Left renal pelvis (tissue), 4 donors: ENCODE measurements at places on chromosomes 1 and 21.
A peak's percentile ranks its signal among the peaks of the same experiment; 100 is the strongest.

- DNase-seq, result no peak
These were observed 605.5 kb downstream of the LTN1 start for GRCh38 chr21:28387220-28387619.

GRCh38 chr1:111205714-111206050 lies 5.2 kb upstream of the DENND2D start:
- DNase-seq, result no peak

DNA sequence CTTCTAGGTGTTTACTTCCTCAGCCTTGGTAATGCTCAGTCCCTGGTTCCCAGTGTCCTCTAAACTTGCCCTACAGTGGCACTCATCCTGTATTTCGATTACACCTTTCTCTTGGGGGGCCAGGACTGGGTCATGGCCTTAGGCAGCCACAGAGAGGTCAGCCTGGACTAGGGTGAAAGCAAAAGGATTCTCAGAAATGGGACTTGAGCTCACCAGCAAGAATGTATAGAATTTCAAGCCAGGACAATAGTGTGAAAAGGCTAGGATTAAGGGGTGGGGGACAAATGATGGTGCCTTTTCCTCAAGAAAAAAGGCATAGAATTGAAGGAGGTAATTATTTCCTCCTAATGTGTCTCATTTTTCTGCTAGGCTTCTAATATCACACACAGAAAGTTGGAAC lies 166.8 kb upstream of the RUNX1 start:
- no peak for DNase-seq

- no peak for DNase-seq
These were observed 15.4 kb downstream of the PYHIN1 start for GRCh38 chr1:158946785-158947184.

DNA sequence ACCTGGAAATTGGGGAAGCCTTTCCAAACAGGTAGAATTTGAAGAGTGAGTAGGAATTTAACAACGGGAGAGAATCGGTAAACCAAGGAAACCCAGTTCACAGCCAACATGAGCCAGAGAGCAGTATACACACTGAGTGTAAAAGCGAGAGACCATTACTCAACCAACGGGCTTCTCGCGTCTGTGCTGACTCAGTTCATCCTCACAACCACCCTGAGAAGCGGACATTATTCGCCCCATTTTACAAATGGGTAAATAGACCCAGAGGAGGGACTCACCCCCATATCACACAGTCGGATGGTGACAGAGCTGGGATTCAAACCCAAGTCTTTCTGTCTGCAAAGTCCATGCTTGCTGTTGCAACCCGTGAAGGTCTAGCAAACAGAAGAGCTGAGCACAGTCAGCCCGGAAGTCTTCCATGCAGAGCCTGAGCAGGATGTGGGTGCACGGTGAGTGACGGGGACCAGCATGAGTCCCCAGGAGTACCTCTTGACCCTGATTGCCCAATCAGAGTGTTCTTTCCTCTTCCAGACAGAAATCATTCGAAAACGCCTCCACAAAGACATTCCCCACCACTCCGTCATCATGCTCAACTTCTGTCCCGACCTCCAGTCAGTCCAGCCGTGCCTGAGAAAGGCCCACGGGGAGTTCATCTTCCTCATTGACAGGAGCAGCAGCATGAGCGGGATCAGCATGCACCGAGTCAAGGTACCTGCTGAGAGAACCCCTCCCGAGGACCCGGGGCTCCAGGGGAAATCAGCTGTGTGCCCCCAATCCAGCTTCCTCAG lies 32.3 kb downstream of the VWA5B1 start:
- no peak for DNase-seq

- no peak for DNase-seq
These were observed 704.8 kb upstream of the RGS18 start for GRCh38 chr1:191453487-191453886.

DNA sequence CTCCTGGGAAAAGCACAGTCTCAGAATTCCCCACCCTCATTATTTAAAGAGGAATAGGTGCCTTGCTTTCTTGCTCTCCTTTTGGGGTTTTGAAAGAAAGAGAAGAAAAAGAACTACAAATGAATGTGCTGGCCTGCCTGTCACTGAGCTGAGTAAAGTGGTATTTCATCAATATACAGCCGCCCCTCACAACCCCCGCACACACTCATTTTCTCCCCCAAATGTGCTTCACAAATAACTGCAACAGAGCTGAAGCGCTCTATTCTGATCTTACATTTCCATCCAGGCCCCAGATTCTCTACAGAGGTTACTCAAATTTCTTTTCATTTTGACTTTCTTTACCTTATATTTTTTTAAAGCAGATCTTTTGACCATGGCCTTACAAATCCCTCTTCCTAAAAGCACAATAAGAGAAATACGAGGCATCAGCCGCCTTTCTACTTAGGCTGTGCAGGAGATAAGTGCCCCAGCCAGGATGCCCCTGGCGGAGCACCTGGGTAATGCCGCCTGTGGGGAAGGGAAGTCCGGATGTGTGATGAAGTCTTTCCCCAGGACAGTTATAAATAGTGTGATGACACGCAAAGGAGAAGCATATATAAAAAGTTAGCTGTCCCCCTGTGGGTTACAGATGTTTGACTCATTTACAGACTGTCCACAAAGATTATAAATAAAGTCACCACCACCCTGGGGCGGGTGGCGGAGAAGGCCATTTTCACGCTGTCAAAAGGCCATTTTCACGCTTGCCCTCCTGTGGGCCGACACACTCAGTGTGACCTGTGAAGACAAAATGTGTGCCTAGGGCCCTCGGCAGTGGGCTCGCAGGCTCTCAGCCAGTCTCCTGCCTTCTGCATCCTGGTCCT lies 6.5 kb downstream of the KCNN3 start:
- no peak for DNase-seq

DNA sequence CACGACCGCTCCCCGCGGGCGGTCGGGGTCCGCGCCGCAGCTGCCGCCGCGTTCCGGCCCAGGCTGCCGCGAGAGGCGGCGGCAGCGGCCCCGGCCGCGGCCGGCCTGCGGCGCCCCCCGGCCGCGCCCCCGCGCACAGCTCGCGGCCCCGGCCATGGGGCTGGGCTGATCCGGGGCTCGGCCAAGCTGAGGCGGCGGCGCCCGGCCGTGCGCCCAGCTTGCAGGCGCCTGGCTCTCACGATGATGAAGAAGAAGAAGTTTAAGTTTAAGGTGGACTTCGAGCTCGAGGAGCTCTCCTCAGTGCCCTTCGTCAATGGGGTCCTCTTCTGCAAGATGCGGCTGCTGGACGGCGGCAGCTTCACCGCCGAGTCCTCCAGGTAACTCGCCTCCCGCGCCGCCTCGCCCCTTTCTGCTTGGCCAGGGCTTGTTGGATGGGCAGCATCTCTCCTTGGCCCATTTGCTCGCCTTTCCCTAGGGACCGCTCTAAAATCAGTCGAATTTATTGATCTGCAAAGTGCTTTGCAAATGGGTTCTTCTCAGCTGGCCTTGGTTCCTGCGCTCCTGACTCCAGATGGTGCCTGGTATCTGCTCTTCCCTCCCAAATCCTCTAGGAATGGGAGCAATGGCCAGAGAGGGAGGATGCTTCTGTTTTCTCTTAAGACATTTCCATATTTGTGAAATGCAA lies 431 bp downstream of the EEIG2 start:
- DNase-seq, result peak; percentile 36

- no peak for DNase-seq
These were observed 16.0 kb downstream of the SPATA21 start for GRCh38 chr1:16421201-16421600.

GRCh38 chr21:26842974-26843932 lies 2.0 kb downstream of the ADAMTS1 start:
- DNase-seq, result peak; percentile 77

DNA sequence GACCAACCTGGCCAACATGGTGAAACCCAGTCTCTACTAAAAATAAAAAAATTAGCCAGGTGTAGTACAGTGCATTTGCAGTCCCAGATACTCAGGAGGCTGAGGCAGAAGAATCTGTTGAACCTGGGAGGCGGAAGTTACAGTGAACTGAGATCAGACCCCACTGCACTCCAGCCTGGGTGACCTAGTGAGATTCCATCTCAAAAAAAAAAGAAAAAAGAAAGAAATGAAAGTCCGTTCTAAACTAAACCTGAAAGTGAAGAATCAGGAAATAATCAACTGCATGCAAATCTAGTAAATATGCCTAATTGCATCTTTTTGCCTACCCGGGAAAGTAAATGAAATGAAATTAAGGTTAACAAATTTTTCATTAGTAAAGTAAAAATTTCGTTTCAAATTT lies 99.6 kb downstream of the ZZZ3 start:
- DNase-seq, result no peak

- no peak for DNase-seq
These were observed 199.9 kb downstream of the LYPLAL1 start for GRCh38 chr1:219373616-219373935.

DNA sequence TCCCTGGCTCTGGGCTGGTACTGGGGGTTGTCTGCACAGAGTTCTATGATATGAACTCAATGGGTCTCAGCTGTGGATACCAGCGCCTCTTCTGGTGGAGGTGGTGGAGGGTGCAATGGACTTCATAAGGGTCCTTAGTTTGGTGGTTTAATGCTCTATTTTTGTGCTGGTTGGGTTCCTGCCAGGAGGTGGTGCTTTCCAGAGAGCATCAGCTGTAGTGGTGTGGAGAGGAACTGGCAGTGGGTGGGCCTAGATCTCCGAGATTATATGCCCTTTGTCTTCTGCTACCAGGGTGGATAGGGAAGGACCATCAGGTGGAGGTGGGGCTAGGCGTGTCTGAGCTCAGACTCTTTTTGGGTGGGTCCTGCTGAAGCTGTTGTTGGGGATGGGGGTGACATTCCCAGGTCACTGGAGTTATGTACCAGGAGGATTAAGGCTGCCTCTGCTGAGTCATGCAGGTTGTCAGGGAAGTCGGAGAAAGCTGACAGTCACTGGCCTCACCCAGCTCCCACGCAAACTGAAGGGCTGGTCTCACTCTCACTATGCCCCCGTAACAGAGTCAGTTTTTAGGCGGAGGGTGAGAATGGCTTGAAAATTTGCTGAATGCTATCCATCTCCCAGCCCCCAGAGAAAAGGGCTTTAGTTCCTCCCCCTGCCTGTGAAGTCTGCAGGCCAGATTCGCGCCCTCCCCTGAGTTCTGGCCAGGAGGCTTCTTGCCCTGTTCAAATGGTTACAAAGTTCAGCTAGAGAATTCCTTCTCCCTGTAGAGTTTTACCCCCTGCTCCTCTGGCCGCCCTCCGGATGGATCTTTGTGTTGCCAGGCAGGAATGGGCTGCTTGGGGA lies 902.9 kb downstream of the LTN1 start:
- no peak for DNase-seq

- no peak for DNase-seq
These were observed 66.5 kb upstream of the IGSF21 start for GRCh38 chr1:18041102-18041501.

GRCh38 chr1:40353082-40353481 lies 20.4 kb upstream of the SMAP2 start:
- no peak for DNase-seq

- no peak for DNase-seq
These were observed 8.9 kb upstream of the LGALS8 start for GRCh38 chr1:236514703-236515442.

DNA sequence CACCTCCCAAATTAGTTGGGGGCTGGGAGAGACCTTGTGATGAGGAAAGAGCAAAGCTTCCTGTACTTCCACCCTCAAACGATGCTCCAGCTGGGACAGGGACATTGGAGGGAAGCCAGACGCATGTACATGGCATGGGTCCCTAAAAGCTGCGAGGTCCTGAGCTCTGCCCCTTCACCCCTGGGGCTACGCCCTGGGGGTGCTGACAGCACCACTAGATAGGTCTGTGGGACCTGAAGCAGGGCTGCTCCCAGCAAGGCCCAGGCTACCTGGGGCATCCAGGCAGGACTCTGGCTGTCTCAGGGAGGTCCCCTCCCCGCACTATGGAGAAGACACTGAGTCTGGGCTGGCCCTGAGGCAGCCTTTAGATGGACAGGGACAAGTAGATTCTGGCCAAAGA lies 83.4 kb downstream of the DMRTB1 start:
- no peak for DNase-seq

DNA sequence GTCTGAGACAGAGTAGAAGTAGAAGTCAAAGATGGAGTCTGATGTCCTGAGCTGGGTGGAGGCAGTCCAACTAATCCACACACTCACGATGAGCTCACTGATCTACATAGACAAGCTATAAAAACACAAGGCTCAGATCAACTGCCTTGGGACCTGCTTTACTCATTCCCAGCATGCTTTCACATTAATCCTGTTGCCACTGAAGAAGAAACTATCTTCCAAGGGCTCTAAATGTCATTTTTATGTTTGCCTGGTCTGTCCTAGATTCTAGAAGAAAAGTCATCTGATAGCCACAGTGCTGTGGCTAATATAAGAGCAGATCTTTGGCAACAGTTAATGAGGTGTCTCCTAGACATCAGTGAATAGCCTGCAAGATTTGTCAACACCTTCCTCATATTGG lies 522.7 kb downstream of the NUF2 start:
- DNase-seq, result no peak

- no peak for DNase-seq
These were observed 7.7 kb downstream of the ENSA start for GRCh38 chr1:150621497-150622302.

DNA sequence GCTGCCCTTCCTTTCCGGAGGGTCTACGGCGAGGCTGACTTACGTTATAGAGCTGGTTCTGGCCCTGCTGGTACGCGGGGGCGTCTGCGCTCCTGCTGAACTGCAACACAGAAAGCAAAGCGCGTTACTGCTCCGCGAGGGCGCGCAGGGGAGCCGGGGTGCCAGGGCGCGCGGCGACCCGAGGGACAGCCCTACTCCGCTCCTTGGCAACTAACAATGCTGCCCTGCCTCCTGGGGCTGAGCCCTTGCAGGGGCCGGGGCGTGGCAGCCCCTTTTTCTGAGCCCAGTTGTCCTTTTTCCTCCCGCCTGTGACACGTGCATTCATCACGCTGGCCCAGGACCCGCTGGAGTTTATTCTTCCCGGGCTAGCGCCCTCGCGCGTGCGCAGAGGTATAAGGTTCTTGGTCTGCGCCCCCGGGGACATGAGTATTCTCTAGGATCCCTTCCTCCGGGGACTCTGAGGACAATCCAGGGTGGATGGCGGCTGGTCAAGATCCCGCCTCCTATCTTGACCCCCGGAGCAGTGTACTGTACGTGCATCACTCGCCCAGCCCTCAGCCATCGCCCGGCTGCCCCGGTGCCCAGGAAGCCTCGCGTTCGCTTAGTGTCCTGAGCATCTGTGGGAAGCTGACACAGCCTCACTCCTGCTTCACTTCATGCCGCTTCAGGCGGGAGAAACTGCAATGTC lies 78.9 kb downstream of the CD247 start:
- DNase-seq, result no peak

- DNase-seq, result no peak
These were observed 307.7 kb upstream of the PKN2 start for GRCh38 chr1:88376421-88376820.

GRCh38 chr1:159989581-159989980 lies 35.5 kb upstream of the SLAMF9 start:
- no peak for DNase-seq

- no peak for DNase-seq
These were observed 50.3 kb downstream of the HIVEP3 start for GRCh38 chr1:41868241-41868998.

- no peak for DNase-seq
These were observed 39.2 kb downstream of the SPEN start for GRCh38 chr1:15886611-15887167.

- DNase-seq, result no peak
These were observed 734 bp downstream of the MED18 start for GRCh38 chr1:28329395-28330153.

- no peak for DNase-seq
These were observed 258.9 kb downstream of the SEC16B start for GRCh38 chr1:177710696-177711620.
